ENCODE measurements at places on chromosomes 16 and 17. TPM values are rescaled to one million over a fixed set of nuclear protein-coding genes. Genes with fewer than 3 reads are reported as not detected.

NLRC3 gene
- 18.3 TPM for polyA plus RNA-seq

SLC13A2 gene
- not detected for polyA plus RNA-seq

CD300E gene
- polyA plus RNA-seq: not detected

CHTF18 gene
- polyA plus RNA-seq: not detected

RPRML gene
- polyA plus RNA-seq: not detected

KLHL10 gene
- polyA plus RNA-seq: 0.15 TPM

SPG7 gene
- polyA plus RNA-seq: 39.7 TPM

RMI2 gene
- 1.6 TPM for polyA plus RNA-seq

ZACN gene
- polyA plus RNA-seq: 0.60 TPM

- no peaks in the 10 kb centered on the region for H3K4me1 ChIP-seq
- no peaks in the 10 kb centered on the region for H3K36me3 ChIP-seq
- H3K4me3 ChIP-seq: no peak overlapping the region
- no peak overlapping the region for H3K27ac ChIP-seq
- H3K27me3 ChIP-seq: no peaks in the 10 kb centered on the region
- DNase-seq: no peak
These were observed 14.8 kb downstream of the EFCAB5 start for GRCh38 chr17:29956225-29956624.

GRCh38 chr16:68731637-68732036 is 5.5 kb upstream of the CDH1 start:
- no peaks in the 10 kb centered on the region for H3K36me3 ChIP-seq
- H3K4me1 ChIP-seq: peaks cover 2% of the 10 kb centered on the region
- H3K27ac ChIP-seq: no peak overlapping the region
- DNase-seq: no peak

DNA sequence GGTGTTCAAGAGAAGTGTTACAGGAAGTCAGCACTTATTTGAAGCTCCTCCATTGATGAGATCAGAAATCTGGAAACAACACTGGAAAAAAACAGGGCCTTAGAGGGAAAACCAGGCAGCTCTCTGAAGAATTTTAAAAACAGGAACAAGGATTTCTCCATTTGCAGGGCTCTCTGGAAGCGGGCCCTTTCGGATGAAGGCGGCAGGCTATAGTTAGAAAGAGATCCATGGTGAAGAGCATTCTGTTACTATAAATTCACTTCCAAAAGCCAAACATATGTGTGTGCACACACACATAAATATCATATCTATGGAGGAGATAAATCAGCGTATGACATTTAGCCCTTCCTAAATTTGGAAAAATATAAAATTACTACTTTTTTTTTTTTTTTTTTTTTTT is 42.6 kb upstream of the GRIN2A start:
- H3K27ac ChIP-seq: no peak overlapping the region
- H3K27me3 ChIP-seq: peaks cover 7% of the 10 kb centered on the region
- no peaks in the 10 kb centered on the region for H3K36me3 ChIP-seq
- H3K4me1 ChIP-seq: no peaks in the 10 kb centered on the region

GRCh38 chr17:49779739-49780231 is 8.7 kb upstream of the KAT7 start:
- H3K36me3 ChIP-seq: no peaks in the 10 kb centered on the region
- H3K27ac ChIP-seq: no peak overlapping the region
- DNase-seq: peak; percentile 30
- H3K4me3 ChIP-seq: no peak overlapping the region
- no peaks in the 10 kb centered on the region for H3K27me3 ChIP-seq

GRCh38 chr17:31574458-31574857 is 183.0 kb downstream of the RAB11FIP4 start:
- peaks cover 1% of the 10 kb centered on the region for H3K27me3 ChIP-seq
- H3K36me3 ChIP-seq: no peaks in the 10 kb centered on the region
- no peaks in the 10 kb centered on the region for H3K4me1 ChIP-seq
- no peak overlapping the region for H3K4me3 ChIP-seq

DNA sequence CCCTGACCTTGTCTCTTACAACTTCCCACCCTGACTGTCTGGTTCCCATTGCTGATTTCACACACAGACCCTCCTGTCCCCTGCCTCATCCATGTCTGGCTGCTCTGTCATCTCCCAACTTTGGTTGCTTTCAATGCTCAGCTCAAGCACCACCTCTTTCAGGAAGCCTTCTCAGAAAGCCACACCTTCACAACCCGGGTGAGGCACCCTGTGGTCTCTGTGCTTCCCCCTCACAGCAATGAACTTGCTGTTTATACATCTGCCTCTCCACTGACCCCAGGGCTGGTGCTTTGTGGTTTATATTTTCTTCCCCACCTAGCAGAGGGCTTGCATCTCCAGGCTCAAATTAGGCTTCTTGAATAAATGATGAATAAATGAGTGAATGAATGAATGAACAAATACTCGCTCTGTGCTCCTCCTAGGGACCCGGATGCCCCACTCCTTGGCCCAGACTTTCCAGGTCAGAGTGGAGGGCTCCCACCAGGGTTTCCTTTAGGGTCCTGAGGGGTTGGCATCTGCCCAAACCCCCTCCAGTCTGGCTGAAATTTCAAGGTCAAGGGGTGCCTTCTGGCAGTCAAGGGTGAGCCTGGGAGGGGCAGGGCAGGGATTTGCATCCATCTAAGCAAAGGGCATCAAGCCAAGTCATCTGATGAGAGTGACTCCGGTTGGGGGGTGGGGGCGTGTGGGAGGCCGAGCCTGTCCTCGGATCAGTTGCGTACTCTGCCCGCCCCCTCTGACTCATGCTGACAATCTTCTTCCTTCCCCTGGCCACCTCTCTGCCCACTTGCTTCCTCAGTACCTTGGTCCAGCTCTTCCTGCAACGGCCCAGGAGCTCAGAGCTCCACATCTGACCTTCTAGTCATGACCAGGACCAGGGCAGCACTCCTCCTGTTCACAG is at the start of gene ITGAX:
TSS of gene ITGAX (plus strand) at position 783 of the 898 bp plus-strand sequence. CDS start at position 862, 79 bp downstream.
- peaks cover 11% of the 10 kb centered on the region for H3K36me3 ChIP-seq
- H3K4me3 ChIP-seq: peak within 1 kb of the TSS; percentile 86
- peak within 1 kb of the TSS; percentile 93 for H3K27ac ChIP-seq
- peaks cover 80% of the 10 kb centered on the region for H3K4me1 ChIP-seq
- peaks cover 5% of the 10 kb centered on the region for H3K27me3 ChIP-seq

- peak overlapping the region; percentile 44 for H3K4me3 ChIP-seq
- H3K27ac ChIP-seq: no peak overlapping the region
- no peaks in the 10 kb centered on the region for H3K36me3 ChIP-seq
- peaks cover 9% of the 10 kb centered on the region for H3K27me3 ChIP-seq
- H3K4me1 ChIP-seq: peaks cover 19% of the 10 kb centered on the region
These were observed 3.1 kb downstream of the BAIAP2 start for GRCh38 chr17:81037798-81038733.

GRCh38 chr17:67123699-67124098 is 79.3 kb downstream of the CACNG1 start:
- H3K27me3 ChIP-seq: no peaks in the 10 kb centered on the region
- no peak overlapping the region for H3K4me3 ChIP-seq
- H3K36me3 ChIP-seq: peaks cover 5% of the 10 kb centered on the region
- no peak for DNase-seq
- H3K4me1 ChIP-seq: peaks cover 34% of the 10 kb centered on the region

DNA sequence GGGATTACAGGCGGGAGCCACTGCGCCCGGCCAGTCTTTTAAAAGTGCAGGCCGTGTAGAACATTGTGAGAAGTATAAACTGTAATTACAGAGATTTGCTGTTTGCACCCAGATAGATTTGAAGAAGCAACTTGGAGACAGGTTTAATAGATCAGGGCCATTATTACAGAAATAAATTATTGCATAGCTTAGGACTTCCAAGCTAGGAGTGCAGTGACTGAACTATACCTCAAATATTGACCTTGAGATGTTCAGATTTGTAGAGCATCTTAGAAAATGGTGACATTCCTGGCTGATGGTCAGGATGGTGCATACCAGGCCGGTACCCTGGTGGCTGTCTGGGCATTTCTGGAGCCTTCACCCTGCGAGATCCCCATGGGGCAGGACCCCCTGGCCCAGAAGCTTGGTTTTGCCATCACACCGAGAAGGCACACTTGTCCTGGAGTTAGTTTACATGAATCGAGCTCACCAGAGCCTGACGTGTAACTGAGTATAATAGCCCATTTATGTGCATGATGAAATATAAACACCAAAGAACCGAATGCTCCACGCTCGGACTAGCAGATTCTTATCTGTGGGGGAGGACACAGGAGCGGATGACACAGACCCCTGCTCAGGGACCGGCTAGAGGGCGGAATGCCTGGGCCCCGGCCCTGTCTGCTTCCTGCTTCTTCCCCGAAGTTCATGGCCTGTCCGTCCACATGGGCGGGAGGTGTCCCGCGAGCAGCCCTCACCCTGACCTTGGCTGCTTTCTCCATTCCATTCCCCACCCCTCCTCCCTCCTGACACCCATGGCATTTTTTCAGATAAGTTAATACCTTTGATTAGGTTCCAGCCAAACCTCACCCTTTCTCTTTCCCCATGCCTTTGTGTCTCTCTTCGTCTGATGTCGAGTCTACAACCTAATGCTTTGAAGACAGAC is 32.1 kb downstream of the CCDC40 start:
- H3K36me3 ChIP-seq: no peaks in the 10 kb centered on the region
- H3K4me3 ChIP-seq: no peak overlapping the region
- no peak overlapping the region for H3K27ac ChIP-seq
- no peaks in the 10 kb centered on the region for H3K4me1 ChIP-seq

Measured in immature natural killer cell (primary cell).